ENCODE measurements at places on chromosomes 16 and 17.

DNA sequence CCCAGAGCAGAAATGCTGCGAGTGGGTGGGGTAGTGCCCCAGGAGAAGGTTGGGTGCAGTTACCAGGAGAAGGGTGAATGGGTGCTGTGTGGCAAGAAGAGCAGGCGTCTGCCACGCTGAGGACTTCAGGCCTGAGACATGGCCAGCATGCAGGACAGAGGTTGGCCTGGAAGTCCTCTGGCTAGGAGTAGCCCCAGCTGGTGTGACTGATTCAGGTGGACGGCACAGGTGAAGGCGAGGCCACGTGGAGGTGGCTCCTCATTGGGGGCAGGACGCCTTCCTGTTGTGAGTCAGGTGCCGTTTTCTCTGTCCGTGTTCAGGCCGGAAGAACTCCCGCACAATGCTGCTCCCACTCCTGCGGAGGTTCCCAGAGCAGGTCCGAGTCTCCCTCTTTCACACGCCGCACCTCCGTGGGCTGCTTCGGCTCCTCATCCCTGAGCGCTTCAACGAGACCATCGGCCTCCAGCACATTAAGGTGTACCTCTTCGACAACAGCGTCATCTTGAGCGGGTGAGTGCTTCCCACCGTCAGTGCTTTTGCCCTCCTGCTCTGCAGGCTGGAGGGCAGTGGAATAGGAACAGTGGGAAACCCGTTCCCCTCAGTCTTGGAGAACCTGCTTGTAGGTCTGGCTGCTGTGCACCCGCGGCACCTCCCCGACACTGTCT is 20.7 kb downstream of the PGS1 start:
- DNase-seq = no peak

GRCh38 chr16:30335598-30336474 is 19.3 kb downstream of the CD2BP2 start:
- peak; percentile 64 for DNase-seq

DNA sequence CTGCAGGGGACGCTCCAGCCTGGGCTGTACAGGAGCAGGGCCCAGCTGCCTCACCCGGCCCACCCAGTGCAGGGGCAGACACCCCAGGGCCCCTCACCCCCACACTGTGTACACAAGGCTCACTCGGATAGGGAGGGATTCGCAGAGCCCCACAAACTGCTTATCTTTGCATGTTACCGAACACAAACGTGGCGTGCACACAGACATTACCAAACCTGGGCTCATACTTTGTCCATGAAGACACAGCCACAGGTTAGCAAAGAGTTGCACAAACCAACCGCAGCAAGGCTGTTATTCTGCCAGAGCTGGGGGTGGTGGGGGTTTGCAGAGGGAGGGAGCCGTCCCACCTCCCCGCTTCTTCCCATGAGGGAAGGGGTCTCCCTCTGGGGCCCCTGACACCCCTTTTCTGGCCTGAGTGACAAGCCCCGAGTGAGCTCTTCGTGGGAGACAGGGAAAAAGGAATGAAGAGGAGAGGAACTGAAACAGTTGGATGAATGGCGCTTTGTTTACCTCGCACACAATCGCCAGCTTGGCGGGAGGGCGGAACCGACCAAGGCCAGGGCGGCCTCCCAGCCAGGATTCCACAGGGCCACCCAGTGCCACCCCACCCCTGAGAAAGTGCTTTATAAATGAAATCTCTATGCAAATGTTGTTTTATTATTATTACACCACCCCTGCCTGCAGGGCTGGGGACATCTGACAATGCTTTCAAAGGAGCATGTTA is 434 bp upstream of the CPSF4L start:
- no peak for DNase-seq

DNA sequence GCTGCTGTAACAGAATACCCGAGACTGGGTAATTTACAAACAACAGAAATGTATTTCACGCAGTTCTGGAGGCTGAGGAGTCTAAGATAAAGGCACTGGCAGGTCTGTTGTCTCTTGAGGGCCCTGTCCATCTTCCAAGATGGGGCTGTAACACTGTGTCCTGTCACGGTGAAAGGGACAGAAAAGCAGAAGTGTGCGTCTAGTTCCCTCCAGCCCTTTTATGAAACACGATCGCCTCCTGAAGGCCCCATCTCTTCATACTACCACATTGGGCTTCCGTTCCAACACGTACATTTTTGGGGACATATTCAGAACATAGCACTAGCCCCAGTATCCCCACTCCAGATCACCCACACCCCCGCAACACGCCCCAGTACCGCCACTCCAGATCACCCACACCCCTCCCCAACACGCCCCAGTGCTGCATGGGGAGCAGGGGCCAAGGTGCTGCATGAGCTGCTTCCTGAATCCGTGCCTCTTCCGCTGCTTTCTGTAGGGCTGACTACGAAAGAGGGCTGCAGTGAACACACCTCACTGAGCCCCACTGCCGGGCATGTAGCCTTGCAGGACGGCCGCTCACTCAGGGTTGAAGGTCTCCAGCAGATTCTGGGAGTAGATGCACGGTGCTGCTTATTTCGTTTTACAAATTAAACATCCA is 91.9 kb downstream of the RPTOR start:
- DNase-seq = no peak

- DNase-seq = no peak
These were observed 16.8 kb upstream of the RMI2 start for GRCh38 chr16:11328172-11329070.

DNA sequence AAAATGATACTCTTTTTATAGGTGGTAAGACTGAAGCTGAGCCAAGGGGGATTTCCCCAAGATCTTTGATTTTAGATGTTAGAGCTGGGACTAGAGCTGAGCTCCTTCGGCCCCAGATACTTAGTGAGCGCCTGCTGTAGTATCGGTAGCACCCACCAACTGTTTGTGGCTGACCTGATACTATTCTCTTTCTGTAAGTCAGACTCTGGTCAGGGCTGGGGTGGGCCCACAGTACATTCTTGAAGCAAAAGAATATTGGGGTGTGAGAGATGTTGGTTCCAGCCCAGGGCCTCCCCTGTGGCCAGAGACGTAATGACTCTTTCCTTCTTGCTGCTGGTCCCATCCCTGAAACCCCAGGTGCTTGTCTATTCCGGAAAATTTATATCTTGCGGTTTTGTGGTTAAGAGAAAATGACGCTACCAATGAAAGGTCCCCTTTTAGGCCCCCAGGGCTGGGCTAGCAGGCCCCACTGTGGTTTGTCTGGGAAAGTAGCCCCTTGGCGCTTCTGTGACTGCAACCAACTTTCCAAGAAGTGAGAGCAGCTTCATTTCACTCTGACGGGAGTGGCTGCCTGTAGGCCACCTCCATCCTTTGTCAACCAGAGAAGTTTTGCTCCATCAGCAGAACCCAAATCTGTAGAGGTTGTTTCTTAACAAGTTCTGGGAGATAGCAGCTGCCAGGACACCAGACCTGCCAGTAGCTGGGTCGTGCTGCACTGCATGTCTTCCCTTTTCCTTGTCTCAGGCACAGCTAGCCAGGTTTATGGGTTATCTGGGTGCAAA is 86.4 kb upstream of the LGALS9 start:
- peak; percentile 86 for DNase-seq

DNA sequence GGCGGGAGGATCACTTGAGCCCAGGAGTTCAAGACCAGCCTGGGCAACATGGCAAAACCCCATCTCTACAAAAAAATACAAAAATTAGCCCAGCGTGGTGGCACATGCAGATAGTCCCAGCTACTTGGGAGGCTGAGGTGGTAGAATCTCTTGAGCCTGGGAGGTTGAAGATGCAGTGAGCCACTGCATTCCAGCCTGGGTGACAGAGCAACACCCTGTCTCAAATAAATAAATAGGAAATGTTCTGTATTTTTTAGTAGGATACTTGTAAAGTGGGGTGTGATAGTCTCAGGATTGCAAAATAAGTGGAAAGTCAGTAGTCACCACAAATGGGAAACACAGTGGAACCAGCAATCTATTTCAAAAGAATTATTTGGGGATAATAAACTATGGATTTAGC is 4.0 kb downstream of the RSPRY1 start:
- DNase-seq = no peak

- no peak for DNase-seq
These were observed 27.5 kb downstream of the ZCCHC14 start for GRCh38 chr16:87465306-87465705.

DNA sequence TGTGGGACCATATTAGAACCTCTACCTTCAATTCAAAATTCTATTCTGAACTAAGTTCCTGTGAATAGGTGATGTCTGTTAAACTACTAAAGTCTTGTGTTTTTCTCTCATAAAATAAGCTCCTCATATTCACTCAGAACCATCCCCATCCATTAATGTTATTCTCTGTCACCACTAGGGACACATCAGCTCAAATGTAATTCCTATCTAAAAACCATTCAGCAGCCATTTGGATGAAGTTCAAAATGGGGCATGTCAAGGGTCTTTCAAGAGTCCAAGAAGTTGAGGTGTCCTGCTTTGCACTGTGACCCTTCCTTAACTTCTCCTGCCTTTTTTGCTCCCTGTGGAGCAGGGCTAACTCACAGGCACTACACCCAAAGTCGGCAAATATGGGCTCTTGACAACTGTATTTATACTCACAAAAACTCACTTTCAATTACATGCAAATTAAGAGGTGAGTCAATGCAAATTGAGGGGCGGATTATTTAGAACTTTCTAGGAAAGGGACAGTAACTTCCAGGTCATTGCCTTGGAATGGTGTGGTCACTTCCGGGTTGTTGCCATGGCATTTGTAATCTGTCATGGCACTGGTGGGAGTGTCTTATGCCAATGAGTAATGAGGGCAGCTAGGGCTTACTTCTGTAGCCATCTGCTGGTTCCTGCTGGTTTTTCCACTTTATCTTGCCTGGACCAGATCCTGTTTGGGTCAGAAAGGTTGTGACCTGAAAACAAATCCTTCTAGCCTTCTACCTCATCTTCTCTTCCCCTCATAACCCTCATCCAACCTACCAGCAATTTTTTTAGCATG is 128.2 kb upstream of the COX10 start:
- no peak for DNase-seq

DNA sequence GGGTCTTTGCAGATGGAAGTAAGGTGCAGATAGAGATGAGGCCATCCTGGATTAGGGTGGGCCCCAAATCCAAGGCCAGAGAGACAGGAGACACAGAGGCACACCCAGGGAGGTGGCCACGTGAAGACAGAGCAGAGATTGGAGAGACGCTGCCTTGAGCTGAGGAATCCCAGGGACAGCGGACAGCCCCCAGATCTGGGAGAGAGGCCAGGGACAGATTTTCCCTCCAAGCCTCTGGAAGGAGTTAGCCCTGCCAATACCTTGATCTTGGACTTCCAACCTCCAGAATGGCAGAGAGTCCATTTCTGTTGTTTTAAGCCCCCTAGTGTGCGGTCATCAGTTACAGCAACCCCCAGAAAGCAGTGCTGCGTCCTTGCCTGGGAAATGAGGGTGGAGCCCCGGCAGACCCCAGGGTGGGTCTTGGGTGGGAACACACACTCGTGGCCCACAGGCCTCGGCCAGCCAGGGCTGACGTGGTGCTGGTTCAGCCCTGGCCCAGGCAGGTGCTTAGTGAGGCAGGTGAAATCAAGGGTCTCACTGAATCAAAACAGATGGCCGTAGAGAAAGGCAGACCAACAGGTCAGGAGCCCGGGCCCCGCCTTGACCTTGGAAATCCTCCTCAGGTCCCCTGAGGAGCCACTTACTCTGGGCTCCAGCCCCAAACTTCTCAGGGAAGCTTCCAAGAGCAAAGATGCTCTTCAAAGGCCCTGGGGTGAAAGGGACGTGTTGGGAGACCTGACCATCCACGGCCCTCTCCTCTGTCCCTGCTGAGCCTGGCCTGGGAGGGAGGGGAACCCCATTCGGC is 169.3 kb downstream of the RBFOX3 start:
- DNase-seq = no peak

GRCh38 chr17:64232466-64233262 is 30.4 kb downstream of the TEX2 start:
- DNase-seq = no peak

DNA sequence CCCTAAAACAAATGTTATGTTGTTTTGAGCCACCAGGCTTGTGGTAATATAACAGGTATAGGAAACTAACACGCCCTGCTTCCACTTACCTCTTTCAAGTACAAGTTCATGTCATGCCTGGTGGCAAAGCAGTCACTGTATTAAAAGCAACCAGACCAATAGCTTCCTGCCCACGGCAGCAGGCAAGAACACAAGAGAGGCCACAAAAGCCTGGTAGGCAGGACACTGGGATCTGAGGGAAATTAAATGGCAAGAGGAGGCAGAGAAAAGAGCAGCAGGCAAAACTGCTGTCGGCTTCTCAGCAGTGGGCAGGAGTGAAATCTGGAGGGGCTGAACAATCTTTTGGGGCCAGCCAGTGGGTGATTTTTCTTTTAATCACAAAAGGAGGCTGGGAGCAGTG is 2.2 kb downstream of the CYTH1 start:
- DNase-seq = no peak

GRCh38 chr17:16243801-16244567 is 27.0 kb downstream of the PIGL start:
- DNase-seq = peak; percentile 56

DNA sequence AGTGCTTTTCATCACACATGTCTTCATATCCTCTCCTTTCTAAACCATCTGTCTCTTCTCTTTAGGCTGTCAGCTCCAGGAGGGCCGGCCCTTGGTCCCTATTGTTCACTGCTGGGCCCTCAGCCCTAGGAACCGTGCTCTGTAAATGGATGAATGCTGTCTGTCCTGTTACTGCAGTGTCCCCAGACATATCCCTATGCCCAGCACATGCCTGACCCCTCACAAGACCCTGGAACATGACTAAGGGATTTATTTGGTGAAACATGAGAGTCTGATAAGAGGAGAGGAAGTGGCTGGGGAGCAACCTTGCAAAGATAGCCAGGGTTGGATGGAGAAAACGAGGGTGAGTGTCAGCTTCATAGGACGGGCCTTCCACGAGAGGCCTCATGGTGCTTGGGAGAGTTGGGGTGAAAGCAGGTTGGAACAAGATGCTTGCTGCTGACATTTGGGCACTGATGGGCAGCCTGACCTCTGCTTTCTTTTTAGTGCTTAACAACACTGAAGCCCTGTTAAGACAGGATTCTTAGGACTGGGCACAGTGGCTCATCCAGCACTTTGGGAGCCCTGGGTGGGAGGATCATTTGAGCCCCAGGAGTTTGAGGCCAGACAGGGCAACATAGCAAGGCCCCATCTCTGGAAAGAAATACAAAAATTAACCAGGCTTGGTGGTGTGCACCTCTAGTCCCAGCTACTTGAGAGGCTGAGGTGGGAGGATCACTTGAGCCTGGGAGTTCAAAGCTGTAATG is 39.0 kb downstream of the ABCC1 start:
- no peak for DNase-seq

- DNase-seq = no peak
These were observed 77.8 kb downstream of the USP31 start for GRCh38 chr16:23071196-23072083.

DNA sequence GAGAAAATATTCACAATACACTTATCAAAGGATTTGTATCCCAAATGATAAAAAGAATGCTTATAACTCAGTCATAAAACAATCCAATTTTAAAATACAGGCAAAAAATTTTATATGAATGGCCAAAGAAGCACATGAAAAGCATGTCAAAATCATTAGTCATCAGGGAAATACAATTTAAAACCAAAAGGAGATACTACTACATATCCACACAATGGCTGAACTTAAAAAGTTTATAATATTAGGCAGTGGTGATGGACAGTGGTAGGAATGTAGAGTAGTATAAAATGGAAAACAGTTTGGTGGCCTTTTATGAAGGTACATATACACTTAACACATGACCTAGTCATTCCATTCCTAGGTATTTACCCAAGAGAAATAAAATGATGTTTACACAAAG is 12.2 kb downstream of the CMC2 start:
- no peak for DNase-seq

Measured in activated CD8-positive, alpha-beta memory T cell treated with anti-CD3 and anti-CD28 coated beads, Interleukin-2, amount 50 U/mL, for 48 hours (primary cell).